ENCODE measurements at places on chromosomes 2 and 18.
A peak's percentile ranks its signal among the peaks of the same experiment; 100 is the strongest.

DNA sequence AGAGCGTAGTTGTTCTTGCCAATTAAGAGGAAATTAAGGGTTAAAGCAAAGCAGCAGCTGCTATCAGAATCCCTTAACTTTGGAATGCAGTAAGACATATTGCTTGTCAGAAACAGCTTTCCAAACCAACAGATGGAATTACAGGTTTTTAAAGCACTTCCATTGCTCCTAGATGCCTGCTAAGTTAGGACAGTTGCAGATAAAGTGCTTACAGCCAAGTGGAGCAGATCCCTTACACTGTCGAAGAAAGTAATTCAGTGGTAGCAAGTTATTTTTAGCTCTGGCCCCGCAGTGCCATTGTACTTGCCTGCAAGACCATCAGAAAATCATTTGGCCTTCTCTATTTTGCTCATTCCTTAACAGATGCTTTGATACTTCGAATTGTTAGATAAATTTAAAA, 5.4 kb downstream of the PDK1 start:
- DNase-seq: no peak

- no peak for DNase-seq
Observed at GRCh38 chr2:229371086-229371485, 100.0 kb upstream of the PID1 start.

- no peak for DNase-seq
Observed at GRCh38 chr2:121049950-121050585, 234.9 kb downstream of the TFCP2L1 start.

DNA sequence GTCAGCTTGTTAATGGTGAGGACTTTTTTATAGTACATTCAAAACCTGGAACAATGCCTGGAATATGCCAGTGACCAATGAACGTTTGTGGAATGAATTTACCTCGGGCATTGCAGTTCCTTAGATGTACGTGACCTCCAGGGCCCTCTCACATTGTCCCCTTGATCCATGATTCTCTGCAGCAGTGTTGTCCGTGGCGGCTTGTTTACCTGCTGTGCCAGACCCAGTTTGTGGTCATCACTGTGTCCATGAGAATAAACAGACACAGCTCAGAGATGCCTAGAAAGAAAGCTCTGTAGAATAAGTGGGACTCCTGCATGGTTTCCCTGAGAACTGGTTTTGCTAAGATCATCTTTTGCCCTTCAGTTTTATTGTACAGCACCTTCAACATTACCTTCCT, 1132.2 kb downstream of the DPP10 start:
- DNase-seq: peak; percentile 5

- DNase-seq: no peak
Observed at GRCh38 chr2:238313991-238314350, 6.3 kb upstream of the TRAF3IP1 start.
